ENCODE measurements at places on chromosomes 6 and 20.

DNA sequence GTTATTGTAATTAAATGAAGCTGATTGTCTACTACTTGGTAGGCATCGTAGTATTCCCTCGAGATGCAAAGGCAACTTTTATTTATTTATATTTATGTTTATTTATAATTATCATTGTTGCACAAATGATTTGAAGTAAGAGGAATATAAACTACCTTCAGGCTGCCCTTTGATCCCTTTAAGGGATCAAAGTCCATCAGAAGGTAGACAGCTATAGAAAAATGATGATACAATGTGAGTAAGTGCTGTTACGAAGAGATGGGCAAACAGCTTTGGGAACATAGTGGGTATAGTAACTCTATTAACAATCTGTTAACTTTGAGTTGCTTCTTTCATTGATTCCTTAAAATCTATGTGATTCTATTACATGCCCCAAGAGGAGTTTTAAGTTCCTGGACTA lies 512.8 kb upstream of the CITED2 start:
- no peak for DNase-seq

DNA sequence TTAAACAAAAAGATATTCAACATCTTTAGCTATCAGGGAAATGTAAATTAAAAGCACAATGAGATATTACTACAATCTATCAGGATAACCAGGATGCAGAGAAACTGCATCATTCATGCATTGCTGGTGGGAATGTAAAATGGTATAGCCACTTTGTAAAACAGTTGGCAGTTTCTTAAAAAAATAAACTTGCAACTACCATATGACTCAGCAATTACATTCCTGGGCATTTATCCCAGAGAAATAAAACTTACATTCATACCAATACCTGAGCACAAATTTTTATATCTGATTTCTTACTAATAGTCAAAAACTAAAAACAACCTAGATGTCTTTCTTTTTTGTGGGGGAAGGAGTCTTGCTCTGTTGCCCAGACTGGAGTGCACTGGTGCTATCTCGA lies 190.3 kb upstream of the TAB2 start:
- DNase-seq = no peak

DNA sequence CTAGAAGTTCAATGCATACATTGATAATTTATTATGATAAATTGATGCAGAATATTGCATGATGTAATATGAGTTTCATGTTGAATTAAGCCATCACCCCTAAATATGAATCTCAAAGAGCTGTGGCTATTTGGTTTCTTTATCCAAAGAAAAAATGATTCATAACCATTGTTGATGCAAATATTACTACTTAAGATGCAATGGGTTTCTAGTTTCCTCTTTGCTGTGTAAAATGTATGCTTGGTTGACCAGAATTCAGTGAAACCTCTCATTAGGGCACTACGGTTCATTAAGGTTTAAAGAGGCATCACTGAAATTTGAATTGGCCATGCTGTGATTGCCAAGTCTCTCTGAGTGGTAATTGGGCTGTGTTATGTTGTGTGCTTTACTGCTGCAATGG lies 492.5 kb upstream of the FLRT3 start:
- DNase-seq = no peak

DNA sequence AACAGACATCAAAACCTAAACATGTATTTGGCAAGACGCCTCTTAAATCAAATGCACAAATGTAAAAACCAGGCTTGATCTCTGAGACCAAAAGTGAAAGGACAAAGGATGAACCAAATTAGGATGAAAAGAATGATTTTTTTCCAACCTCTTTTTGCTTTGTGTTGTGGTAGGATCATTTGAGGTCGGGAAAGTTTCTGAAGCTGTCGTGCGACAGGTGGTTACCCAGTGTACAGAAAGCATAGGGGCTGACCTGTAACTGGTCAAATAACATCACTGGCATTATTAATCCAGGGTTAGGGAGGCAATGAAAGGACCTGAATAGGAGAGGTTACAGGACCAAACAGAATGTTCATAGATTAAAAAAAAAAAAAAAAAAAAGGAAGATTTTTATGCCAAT lies 18.1 kb upstream of the NOL7 start:
- DNase-seq = no peak

DNA sequence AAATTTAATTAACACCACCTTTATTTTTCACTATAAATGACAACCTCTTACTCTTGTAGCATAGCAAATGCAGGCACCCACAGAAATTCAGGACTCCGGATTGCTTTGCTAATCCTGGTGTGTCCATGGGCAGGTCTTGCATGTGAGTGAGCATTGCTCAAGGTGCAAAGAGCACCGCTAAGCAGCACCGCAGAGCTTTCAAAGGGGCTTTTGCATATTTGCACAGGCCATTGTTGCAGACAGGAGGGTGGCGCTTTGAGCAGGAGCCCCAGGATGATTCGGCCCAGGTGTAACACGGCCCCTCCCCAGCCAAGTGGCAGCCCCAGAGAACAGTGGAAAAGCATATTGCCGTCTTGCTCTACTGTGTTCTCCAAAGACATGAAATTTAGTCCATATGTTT lies 293.2 kb downstream of the NRN1 start:
- DNase-seq = no peak

- peak; percentile 73 for DNase-seq
Measured at GRCh38 chr6:33761922-33762629, 15.4 kb upstream of the IP6K3 start.

DNA sequence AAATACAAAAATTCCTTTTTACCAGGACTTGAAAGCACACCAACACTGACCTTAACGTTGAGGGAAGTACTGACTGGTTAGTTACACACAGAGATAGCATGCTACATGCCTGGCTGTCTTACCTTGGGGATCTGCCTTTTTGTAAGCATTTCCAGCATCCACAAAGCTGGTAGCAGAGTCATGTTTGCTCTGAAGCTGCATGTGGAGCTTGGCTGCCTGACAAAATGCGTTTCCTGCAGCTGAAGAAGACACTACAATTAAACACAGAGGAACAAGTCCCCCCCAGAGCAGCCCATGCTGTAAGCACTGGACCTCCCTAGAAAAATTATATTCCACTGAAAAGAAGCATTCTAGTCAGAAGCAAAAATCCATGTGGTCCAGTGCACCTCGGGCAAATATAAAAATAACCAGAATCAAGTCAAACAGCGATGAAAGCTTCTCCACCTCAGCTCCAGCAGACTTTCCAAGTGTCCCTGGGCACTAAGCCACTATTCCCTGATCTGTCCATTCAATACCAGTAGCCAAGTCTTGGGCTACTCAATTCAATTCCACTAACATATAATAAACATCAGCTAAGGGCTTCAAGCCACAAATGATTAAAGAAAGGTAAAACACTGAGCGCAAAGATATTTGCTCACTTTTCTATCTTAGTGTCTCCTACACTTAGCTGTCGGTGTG lies 24.2 kb downstream of the NAPB start:
- no peak for DNase-seq

GRCh38 chr6:39102071-39102820 lies 12.7 kb downstream of the SAYSD1 start:
- no peak for DNase-seq

GRCh38 chr6:20604159-20604558 lies 69.9 kb downstream of the CDKAL1 start:
- DNase-seq = no peak
